OCI-LY7 (cell line): ENCODE measurements at places on chromosomes 6 and 20. TPM values are rescaled to one million over a fixed set of nuclear protein-coding genes. Genes with fewer than 3 reads are reported as not detected.

GRCh38 chr20:62534526-62535221, 58.9 kb upstream of the GATA5 start:
- DNase-seq, result no peak

- no peak for DNase-seq
Measured at GRCh38 chr20:48687117-48687800, 140.5 kb downstream of the PREX1 start.

The AGER gene
- total RNA-seq, result 26.9 and 29.9 TPM in 2 replicates

The WTAP gene
- total RNA-seq, result 115 and 117 TPM in 2 replicates

The PSMB9 gene
- 193 and 207 TPM in 2 replicates for total RNA-seq

GRCh38 chr6:125743604-125744003, 5.8 kb upstream of the HEY2 start:
- no peak for DNase-seq

The TGM3 gene
- total RNA-seq, result not detected in 2 replicates

The GTSF1L gene
- 3.3 and 4.0 TPM in 2 replicates for total RNA-seq

The DAAM2 gene
- 0.41 and 1.1 TPM in 2 replicates for total RNA-seq

DNA sequence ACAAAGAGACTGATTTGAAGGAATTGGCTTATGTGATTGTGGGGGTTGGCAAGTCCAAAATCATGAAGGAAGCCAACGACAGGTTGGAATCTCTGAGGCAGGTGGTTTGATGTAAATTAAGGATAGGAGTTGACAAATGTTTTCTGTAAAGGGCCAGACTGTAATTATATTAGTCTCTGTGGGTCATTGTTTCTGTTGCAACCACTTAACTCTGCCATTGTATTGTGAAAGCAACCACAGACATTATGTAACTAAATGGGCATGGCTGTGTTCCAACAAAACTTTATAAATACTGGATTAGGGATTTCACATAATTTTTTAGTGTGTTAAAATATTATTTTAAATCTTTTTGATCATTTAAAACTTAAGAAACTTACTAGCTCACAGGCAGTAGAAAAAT, 199.2 kb upstream of the MYLIP start:
- no peak for DNase-seq

DNA sequence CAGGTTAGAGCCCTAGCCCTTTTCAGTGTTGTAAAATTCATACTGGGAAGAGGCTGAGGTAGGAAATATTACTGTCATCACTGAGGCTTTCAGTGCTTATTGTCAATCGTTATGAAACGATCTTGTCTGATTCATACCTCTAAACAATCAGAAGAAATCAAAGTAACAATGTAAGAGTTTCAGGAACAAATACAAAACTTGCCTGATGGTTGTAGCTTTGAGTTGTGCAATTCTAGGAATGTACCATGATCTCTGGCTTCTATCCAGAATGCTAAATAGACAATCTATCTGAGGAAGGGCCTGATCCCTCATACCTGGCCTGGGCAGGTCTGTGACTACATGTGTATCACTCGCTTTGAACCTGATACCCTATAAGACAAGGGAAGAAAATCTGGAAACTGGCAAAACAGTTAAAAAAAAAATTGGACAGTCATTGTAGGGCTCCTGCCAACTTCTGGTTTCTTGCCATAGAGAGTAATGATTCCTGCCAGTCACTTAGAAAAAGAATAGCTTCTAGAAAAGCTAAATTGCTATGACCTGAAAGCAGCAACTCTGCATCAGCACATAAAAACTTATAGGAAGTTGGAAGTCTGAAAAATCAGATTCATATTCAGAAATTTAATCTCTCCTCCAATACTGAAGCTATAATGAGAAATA, 234.7 kb downstream of the BTBD9 start:
- no peak for DNase-seq

GRCh38 chr6:73516514-73517489, 4.0 kb downstream of the EEF1A1 start:
- peak; percentile 14 for DNase-seq

GRCh38 chr20:56362833-56363413, 4.1 kb downstream of the FAM210B start:
- no peak for DNase-seq

The LCA5 gene
- total RNA-seq, result 2.0 and 2.4 TPM in 2 replicates

The LZTS3 gene
- total RNA-seq, result 4.2 and 5.0 TPM in 2 replicates

DNA sequence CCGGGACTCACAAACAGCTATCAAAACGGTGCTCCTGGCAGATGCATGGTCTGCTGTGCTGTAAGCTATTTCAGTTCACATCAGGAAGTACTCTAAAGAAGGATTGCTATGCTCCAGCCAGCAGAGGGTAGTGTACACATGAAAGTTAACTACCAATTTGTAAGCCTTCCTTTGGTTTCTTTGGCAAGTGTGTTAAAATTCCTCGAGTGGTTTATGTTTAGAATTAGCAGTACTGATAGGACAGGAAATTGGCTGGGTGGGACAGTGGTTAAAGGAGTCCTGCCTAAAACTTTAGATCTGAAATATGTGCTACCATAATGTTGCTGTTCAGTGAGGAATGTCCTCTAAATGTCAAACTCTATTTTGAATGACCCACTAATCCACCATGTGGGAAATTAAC, 47.4 kb downstream of the TRMT11 start:
- peak; percentile 18 for DNase-seq

The EYS gene
- not detected in 2 replicates for total RNA-seq

The SLC24A3 gene
- total RNA-seq, result not detected in 2 replicates

GRCh38 chr6:128368213-128368944, 152.0 kb downstream of the PTPRK start:
- DNase-seq, result no peak

The OPRM1 gene
- not detected in 2 replicates for total RNA-seq

The ACAT2 gene
- 90.1 and 110 TPM in 2 replicates for total RNA-seq

DNA sequence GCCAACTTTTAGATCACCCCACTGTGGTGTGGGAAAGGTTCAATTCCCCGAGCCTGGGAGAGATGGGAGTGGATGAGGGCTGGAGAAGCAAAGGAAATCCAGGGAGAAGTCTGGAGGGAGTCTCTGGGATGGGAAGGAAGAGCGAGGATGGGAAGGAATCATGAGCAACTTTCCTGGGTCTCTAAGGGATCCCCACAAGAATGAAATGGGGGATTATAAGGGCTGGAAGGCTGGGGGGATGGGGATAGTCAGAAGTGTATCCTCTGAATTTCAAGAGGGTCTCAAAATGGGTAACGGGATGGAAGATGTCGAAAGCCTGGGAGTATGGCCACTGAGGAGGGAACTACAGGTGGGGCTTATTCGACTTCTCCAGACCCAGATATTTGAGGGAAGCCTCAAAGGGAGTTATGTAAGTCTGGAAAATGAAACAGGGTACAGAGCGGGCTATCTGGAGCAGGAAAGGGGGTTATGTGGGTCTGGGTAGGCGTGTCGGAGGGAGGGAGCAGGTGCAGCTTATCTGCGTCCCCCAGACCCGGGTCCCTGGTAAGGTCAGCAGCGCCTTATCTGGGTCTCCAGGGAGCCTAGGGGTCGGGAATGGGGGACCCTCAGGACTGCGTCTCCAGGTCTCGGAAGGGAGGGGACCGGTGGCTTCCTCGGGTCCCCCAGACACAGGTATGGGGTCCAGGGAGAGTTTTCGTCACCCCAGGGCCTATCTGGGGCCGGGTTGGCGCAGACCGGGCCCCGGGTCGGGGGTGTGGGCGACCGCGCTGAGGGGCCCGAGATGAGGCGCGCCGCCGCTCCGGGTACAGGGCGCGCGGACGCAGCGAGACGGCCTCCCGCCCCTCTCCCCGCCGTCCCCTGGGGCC, 550 bp downstream of the PLAGL2 start:
- peak; percentile 41 for DNase-seq

GRCh38 chr6:35312807-35313206, 15.2 kb downstream of the DEF6 start:
- DNase-seq, result no peak
